Stimulated activated CD8-positive, alpha-beta memory T cell treated with anti-CD3 and anti-CD28 coated beads, Interleukin-4, amount 100 ng/mL, for 1 hour (primary cell): ENCODE measurements at places on chromosomes 5 and 9.

DNA sequence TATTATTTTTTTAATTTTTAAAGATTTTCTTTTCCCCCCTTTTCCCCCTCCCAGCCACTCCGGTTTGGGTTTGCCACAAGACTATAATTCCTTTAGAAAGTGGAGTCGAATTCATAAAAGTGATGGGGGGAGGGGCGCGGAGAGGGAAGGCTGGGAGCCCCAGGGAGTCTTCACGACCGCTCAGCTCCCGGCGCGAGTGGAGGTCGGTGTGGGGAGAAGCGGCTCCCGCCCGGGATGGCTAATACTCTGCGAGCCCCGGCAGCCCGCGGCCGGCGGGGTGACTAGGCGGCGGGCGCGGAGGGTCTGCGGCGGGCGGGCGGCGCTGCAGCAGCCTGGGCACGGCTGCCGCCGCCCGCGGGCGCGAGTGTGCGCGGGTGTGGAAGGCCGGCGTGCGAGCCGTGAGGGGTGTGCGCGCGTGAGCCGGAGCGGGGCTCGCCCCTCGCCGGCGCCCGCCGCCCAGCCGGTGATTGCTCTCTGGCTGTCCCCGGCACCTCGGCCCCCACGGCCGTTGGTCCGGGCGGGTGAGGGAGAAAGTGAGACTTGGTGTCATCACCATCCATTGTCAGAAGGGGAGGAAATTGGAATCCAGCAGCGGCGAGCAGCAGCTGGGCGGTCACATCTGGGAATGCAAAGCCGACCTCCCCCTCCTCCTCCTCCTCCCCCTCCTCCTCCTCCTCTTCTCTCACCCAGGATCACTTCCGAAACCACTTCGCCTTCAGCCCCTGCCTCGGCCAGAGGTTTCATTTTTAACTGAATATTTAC, at the start of gene PARP8:
Gene PARP8, plus strand, starts transcription at position 377 of the 762 bp plus-strand sequence. CDS start 459 bp downstream, outside the sequence.
- peak; percentile 5 for DNase-seq

- DNase-seq: no peak
These were observed 1.6 kb upstream of the SMIM32 start for GRCh38 chr5:136194576-136194975.

- no peak for DNase-seq
These were observed 102.9 kb downstream of the LIFR start for GRCh38 chr5:38453506-38453905.

DNA sequence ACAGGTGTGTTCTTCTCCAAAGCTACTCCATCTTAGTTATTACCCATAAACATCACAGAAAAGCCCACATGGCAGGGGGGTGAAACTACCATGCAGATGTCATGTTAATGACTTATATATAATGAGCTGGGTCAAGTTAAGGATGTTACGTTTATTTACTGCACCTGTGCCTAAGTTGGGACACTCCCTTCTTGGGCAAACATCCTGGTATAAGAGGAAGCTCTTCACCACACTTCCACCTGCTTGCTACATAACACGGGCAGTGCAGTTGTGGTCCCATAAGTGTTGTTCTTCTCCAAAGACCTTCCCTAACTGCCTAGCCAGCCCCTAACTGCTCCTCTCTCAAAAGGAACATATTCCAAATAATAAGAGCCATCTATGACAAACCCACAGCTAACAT, 9.3 kb upstream of the ZCCHC9 start:
- no peak for DNase-seq

- no peak for DNase-seq
These were observed 198.8 kb downstream of the AUH start for GRCh38 chr9:91162784-91163443.

- DNase-seq: no peak
These were observed 99.2 kb downstream of the ADCY2 start for GRCh38 chr5:7495131-7495517.

- DNase-seq: no peak
These were observed 9.6 kb downstream of the C9orf152 start for GRCh38 chr9:110198357-110198756.

GRCh38 chr9:35574578-35575122, 30.4 kb upstream of the TESK1 start:
- DNase-seq: no peak

- DNase-seq: no peak
These were observed 17.9 kb downstream of the CMYA5 start for GRCh38 chr5:79707535-79707934.

- no peak for DNase-seq
These were observed 8.4 kb upstream of the TNC start for GRCh38 chr9:115126404-115126803.

GRCh38 chr9:5429873-5430564, 7.7 kb downstream of the PLGRKT start:
- DNase-seq: no peak

- DNase-seq: no peak
These were observed 560 bp downstream of the SCAI start for GRCh38 chr9:125142560-125143376.

DNA sequence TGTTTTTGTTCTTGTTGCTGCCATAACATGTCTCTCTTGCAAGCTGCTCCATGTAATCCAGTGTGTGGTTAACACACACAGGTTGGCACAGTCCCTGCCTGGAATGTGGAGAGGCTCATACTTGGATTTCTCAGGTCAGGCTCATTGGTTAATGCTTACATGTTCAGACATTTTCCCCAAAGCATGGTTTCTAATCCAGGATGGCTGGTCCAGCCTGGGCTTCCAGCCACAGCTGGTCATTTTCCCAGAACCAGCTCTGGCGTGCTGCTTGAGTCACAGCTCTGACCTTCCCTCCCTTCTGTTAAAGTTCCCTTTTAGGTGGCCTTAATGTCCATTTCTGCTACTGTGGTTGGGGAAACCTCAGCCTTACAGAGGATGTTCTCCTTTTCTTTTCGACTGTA, 294.3 kb downstream of the TAF11L14 start:
- DNase-seq: no peak

DNA sequence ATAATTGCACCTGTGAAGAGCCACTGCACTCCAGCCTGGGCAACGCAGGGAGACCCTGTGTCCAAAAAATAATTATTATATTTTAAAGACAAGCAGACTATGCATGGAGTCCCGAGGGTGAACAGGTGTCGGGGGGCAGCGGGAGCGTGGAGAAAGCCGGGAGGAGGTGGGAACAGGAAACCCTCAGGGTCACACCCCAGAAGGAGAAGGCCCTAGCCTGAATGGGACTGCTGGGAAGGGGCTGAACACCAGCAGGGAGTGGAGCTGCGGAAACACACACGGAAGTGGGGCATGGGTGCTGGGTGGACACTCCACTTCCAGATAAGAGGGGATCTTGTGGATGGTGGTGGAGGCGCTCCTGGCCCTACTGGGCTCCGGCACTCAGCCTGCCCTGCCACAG, 12.8 kb downstream of the SURF6 start:
- DNase-seq: no peak

DNA sequence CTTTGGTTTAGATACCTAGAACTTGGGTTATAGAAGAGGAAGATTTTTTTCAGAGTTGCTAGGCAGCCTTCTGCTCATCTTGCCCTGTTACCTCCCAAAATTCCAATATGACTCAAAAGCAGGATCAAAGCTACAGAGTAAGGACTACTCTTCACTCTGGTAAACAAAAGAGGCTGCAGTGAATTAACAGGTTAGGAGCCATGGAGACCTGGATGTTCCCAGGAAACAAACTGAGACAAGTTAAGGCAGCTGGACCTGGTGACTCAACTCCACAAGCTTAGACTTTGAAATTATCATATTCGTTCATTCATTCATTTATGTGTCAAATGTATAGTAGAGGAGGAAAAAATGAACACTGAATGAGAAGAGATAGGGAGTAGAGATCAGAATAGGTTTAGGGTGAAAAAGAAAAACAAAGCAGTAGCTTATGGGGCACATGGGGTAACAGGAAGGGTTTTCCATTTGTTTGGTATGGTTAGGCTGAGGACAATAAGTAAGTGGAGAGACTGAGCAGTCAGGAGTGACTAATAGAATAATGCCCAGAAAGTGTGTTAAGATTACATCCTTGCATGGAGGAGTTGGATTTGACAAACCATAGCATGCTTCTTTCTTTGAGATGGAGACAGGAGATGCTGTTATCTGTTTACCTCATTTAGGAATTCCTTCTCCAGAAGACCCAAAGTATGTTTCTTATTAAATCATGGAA, 464.0 kb upstream of the ZNF608 start:
- no peak for DNase-seq

GRCh38 chr5:118616281-118616680, 372.1 kb downstream of the DTWD2 start:
- DNase-seq: no peak

DNA sequence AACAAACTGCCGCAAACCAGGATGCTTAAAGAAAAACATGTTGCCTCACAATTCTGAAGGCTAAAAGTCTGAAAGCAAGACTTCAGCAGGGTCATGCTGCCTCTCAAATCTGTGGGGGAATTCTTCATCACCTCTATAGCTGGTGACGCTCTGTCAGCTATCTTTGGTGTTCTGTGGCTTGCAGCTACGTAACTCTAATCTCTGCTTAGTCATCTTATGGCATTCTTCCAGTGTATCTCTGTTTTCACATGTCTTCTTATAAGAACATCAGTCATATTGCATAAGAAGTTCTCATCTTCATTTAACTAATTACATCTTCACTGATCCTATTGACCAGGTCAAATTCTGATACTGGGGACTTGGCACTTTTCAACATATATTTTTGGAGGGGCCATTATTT, 243.0 kb downstream of the CDH10 start:
- no peak for DNase-seq

GRCh38 chr9:134662143-134662876, 20.7 kb downstream of the COL5A1 start:
- no peak for DNase-seq

DNA sequence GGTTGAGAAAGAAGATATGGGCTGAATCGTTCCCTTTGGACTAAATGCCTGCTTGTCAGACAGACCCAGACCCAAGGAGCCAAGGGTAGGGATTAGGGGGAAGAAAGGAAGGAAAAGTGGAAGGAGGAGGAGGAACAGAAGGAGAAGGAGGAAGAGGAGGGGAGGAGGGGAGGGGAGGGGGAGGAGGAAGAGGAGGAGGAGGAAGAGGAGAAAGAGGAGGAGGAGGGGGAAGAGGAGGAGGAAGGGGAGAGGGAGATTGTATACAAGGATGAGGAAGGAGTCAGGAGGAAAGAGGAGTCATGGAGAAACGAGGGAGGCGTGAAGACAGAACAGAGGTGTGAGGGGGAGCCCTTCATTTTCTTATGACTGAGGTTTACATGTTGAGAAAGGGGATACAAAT, 46.9 kb upstream of the DNAH5 start:
- no peak for DNase-seq

DNA sequence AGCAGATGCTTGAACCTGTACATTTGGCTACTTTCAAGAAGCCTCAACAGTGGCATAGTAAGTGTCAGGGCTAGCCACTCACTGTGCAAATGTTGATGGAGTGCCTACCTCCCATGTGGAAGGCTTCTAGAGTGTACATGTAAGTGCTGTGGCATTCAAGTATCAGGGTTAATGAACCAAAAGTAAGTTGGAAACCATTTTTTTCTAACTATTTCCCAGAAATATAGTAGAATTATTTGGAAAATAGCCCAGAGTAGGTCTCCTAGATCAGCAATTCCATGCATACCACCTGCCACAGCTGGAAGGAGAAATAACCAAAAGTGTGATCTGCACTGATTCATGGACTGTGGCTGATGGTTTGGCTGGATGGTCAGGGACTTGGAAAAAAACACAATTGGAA, 53.3 kb downstream of the FOXD1 start:
- DNase-seq: no peak

DNA sequence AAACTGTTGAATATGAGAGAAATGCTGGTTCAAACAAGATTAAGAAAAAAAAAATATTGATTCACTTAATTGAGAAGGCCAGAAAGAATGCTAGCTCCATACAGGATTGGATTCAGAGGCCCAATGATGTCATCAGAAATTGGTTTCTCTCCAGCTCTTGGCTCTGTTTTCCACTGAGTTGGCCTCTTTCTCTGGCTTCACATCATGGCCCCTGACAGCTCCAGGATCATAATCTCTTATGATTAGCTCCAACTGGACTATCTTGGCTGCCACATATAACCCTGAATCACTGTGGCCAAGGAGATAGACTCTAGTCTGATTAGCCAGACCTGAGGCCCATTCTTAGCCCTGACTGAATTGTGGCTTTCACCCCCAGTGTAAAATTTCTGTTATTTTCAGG, 244.7 kb upstream of the GRAMD2B start:
- no peak for DNase-seq

GRCh38 chr5:173781432-173781815, 106.7 kb upstream of the CPEB4 start:
- no peak for DNase-seq

DNA sequence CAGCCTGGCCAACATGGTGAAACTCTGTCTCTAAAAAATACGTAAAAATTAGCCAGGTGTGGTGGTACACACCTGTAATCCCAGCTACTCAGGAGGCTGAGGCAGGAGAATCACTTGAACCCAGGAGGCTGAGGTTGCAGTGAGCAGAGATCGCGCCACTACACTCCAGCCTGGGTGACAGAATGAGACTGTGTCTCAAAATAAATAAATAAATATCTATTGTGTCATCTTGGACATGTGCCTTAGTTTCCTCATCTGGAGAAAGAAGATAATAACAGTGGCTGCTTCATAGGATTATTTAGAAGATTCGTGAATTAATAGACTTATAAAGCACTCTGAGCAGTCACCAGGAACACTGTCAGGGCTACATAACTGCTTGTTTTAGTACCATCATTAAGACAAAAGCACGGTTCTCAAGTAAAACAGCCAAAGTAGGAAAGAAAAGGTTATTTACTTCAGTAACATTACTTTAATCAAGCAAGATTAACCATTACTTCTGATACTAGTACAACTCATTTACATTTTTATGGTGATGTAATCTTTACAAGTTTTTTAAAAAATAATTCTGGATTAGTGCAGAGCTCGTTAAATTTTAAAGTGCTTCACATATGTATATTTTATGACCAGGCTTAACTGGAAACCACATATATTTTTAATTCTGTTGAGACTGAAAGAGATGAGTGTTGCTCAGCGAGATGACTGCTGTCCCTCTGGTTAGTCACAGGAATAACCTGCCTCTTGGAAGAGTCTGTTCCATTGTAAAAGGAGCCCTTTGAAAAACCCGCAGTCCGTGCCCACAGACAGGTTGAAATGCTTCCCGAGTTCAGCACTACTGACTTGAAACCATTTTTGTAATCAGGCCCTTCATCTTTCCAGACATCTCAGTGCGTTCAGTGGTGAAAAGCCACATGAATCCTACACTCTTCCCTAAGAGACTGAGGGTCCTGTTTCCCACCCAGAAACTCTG, 36.7 kb downstream of the ANKH start:
- DNase-seq: no peak

DNA sequence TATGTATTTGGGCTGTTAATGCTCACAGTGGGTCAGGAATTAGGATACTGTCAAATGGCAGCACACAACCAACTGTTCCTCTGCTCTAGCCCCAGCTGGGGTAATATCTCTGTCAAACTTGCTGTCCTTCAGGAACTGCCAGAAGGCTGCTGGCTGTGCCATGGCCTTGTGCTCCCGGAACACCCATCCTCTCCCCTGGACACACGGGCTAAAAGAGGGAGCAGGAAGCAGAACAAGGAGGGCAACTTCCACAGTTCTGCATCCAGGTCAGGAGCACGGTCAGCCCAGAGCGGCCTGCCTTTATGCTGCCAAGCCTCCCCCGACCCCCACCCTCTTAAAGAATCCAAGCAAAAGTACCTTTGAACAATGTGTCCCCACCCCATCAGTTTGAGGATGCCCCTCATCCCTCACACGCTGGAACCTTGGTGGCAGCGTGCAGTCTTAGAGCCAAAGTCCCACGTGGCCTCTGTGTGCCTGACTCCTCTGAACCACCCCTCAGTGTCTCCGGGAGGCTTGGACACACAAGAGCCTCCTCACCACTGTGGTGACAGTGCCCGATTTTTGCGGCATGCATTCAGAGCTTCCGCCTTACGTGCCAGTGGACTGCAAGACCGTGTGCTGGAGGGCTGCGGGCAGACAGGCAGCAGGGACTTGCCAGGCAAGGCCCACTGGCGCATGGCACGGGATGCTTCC, 60.8 kb downstream of the PSMB7 start:
- DNase-seq: no peak
